ENCODE measurements at places on chromosomes 1 and 21.

GRCh38 chr1:202154766-202155477 is 5.5 kb downstream of the PTPN7 start:
- DNase-seq = peak; percentile 69

GRCh38 chr1:233982827-233983518 is 78.5 kb downstream of the SLC35F3 start:
- no peak for DNase-seq

DNA sequence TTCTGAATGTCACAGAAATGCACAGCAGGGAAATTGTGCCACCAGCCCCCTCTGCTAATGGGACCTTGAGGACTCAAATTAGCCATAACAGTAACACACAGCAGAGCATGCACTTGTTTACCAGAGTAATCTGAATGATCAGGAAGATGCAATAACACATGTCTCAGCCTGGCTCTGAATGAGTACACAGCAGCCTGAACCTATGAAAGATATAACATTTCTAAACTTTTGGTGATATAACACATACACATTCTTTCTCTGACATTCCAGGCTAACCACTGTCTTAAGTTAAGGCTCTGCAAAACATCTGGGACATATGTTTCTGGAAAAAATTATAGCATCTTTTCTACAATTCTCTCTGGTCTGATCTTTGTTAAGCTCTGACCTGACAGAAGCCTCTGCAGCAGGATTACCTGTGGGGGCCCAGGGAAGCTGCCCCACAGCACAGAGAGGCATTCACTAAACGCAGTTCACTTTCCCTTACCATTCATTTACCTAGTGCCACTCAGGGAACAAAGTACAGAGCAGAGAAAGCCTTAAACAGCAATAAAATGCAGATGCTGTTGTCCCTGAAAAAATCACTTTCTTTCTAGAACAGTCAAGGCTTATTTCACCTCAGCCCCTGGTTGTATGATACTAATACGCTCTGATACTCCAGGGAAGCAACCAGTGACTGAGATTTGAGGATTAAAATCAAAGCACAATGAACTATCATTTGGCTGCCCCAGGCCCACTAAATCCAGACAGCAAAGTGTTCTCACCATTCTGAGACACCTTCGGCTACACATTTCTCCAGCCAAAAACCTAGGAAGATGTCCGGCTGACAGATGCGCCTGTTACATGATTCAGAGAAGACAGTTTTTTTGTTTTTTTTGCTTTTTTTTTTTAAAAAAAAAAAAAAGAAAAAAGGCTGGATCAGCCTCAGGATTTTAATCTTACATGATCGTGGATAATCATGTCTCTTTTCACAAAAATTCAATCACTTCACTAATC is 54.0 kb upstream of the CNN3 start:
- no peak for DNase-seq

DNA sequence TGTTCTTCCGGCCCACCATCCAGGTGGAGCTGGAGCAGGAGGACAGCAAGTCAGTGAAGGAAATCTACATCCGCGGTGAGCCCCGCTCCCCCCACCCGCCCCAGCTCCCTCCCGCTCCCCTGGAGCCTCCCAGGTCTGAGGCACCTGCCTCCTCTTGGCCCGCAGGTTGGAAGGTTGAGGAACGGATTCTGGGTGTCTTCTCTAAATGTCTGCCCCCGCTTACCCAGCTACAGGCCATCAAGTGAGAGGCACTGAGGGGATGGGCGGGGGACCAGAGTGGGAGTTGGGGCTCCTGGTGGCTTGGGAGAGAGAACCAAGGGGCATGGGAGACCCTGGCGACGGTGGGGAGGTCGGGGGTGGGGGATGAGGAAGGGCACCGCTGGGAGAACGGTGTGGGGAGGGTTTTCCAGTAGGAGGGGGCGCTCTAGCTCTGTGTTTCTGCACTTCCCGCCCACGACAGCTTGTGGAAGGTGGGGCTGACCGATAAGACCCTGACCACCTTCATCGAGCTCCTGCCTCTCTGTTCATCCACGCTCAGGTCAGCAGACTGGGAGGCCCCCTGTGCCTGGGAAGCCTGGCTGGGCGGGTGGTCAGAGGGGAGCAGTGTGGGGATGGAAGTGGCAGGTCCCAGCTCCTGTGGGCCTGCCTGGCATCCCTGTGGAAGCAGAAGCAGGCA is 4.2 kb downstream of the LRRC71 start:
- DNase-seq = no peak

DNA sequence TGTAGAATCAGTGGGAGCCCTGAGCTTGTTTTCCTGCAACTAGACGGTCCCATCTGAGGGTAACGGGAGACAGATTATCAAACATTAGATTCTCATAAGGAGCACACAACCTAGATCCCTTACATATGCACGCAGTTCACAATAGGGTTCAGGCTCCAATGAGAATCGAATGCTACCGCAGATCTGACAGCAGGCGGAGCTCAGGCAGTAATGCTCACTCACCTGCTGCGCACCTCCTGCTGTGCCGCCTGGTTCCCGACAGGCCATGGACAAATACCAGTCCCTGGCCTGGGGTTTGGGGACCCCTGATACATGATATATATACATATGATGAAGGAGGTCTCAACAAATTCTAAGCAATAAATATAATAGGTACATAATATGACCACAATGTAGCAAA is 19.7 kb upstream of the SMIM12 start:
- DNase-seq = no peak
